ENCODE measurements at places on chromosomes 16 and 17.

- DNase-seq = no peak
Observed at GRCh38 chr17:19935169-19935568, 42.5 kb downstream of the AKAP10 start.

- no peak for DNase-seq
Observed at GRCh38 chr17:50464121-50464520, 4.6 kb downstream of the CHAD start.

DNA sequence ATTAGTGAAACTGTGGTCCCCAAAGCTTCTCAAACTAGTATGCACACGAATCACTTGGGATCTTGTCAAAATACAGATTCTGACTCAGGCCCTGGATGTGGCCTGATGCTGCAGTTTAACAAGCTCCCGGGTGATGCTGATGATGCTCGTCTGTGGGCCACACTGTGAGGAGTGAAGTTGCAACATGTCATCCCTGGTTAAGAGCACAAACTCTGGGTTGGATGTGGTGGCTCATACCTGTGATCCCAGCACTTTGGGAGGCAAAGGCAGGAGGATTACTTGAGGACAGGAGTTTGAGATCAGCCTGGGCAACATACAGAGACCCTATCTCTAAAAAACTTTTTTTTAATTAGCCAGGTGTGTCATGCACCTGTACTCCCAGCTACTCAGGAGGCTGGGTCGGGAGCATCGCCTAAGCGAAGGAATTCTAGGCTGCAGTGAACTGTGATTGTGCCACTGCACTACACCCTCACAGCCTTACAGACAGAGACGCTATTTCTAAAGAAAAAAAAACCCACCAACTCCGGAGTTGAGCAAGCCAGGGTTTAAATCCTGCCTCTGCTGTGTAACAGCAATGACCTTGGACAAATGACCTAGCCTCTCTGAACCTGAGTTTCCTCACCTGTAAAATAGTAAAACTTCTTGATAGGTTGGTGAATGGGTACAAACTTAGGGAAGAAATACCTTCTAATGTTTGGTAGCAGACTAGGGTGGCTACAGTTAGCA lies 24.4 kb upstream of the ABAT start:
- DNase-seq = no peak

- DNase-seq = peak; percentile 13
Observed at GRCh38 chr16:67356396-67356795, 29.8 kb downstream of the LRRC36 start.

DNA sequence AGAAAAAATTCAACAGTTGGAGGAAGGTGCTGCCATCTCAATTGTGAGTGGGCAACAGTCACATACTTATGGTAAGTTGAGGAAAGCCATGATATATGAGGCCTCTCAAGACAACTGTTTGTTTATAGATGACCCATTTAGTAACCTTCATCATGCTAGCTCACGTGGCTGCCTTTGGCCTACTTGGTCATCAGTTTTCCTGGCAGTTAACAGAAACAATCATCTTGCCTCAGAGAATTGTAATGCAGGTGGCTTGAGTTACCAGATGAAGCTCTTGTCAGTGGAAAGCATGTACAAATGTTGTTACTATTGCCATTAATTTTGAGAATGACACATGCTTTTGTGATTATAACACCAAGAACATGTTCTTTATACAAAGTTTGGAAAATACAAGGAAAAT lies 14.7 kb downstream of the TPPP3 start:
- DNase-seq = no peak

DNA sequence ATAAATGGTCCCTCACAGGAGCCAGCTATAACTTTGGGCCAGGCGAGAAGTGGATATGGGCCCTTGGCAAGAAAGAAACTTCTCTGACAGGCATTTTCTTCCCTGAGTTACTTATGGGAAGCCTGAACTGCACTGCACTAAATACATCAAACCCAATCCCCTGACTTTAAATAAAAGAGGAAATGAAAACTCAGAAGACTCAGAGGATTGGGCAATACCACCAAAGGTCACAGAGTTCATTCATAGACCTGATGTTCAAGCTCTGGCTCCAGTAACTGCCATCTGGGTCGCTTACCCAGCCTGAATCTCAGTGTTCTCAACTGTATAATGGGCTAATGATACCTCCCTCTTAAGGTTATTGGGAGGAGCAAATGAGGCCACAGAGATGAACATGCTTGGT lies 815 bp downstream of the KRT35 start:
- no peak for DNase-seq

DNA sequence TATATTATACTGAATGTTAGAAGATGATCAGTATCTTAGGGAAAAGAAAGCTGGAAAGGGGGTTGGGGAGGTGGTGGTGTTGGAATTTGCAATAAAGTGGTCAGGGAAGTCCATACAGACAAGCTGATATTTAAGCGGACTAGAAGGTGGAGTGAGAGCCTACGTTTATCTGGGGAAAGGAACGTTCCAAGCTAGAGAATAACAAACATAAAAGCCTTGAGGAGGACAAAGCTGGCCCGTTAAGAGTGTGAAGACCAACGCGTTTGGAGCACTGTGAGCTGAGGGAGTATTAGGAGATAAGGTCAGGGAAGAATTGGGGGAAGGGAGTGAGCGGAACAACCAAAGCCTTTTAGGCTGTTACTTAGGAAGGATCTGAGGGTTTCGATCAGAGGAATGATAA lies 1.4 kb downstream of the DDX42 start:
- no peak for DNase-seq

- no peak for DNase-seq
Observed at GRCh38 chr17:43524945-43525575, 21.1 kb downstream of the ETV4 start.

DNA sequence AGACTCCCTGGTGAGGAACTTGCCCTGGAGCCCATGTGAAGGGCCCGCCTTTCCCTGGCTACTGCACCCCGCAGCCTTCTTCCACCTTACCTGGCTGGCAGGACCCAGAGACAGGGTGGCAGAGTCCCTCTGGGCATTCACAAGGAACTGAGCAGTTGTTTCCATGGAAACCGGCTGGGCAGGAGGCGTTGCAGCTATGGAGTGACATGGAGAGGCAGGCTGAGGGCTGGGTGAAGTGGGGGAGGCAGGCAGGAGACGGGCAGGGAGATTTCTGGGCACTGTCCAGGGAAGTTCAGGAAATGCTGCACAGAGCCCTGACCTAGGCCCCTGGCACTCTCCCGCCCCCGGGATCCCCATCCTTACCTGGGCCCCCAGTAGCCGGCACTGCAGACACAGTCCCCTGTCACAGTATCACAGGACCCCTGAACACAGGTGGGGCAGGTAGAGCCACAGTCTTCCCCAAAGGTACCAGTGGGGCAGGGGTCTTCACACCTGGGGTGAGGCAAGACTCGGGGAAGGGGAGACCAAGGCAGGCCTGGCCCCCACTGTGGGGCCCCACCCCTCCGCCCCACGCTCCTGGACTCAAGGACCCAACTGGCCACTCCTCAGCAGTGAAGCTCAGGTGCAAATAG lies 5.9 kb downstream of the SCARF1 start:
- no peak for DNase-seq

All from putamen (tissue), 1 donor.